ENCODE measurements at places on chromosomes 16 and 17.

DNA sequence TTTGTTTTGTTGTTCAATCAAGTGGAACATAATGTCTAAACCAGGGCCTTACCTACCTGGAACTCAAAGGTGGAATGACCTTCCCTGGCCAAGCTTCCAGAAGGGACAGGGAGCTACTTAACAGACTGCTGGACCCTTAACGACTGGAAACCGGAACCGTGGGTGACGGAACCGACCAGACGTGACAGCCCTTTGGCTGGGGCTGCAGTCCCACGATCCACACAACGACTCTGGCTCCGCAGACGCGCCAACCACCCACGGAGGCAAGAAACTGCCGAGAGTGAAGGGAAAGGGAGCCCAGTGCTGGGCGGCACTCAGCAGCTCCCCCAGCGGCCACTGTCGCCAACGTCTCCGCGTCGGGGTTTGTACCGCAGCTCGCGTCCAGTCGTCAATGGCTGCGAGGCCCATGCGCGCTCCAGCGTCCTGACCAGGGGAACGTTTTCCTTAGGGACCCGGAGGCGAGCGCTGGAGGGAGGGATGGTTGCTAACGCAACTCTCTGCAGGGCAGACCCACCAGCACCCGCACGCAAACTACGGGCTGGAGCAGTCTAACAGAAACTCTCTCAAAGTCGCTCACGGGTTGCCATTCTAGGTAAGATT, 5.5 kb upstream of the KIF22 start:
- peak; percentile 95 for DNase-seq

DNA sequence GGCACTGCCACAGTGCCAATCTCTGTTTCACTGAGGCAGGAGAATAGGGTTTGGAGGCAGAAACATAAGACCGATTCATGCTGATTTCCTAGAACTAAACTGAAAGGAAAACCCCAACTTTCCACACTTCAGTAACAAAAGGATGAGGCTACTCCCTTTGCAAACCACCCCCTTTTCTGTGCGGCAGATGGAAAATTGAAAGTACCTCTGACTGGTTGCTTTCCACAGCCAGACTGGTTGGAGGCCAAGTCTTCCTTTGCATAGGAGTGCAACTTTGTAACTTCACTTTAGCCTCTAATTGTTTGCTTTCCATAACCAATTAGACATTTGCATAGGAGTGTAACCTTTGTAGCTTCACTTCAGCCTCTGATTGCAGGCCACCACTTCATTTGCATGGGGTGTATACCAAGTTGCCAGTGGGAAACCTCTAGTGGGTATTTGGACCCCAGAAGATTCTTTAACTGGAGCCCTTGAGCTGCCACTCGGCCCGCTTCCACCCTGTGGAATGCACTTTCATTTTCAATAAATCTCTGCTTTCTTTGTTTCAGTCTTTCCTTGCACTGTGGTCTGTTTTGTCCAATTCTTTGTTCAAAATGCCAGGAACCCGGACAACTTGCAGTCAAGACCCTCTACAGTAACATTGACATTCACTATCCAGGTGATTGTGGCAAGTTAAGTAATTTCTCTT, 252.0 kb downstream of the UTP18 start:
- no peak for DNase-seq

DNA sequence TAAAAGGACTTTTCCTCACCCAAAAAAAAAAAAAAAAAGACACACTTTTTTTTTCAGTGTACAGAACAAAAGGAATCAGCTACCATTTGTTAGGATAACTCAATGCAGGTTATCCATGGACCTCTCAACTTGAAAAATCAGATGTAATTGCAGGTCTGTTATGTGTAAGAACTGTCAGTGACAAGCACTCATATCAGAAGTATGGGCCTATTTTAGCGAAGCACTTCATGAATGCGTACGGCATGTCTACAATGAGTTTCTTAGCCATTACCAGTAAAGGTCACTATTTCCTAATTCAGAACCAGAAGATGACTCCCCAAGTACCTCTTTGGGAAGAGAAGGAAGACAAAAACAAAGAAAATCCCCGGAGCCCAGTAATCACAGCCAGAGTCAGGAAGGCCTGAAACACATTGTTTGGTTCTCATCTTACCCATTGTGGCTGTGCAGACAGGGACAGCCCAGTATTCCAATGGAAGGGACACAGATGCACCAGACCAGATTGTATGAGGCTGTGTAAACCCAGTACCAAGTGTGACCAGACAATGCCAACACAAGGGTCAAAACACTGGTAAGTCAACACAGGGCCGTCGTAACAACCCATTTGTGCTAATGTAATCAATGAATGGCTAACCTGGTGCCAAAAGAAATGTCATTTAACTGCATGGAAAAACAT, 188.0 kb downstream of the PMP22 start:
- no peak for DNase-seq

DNA sequence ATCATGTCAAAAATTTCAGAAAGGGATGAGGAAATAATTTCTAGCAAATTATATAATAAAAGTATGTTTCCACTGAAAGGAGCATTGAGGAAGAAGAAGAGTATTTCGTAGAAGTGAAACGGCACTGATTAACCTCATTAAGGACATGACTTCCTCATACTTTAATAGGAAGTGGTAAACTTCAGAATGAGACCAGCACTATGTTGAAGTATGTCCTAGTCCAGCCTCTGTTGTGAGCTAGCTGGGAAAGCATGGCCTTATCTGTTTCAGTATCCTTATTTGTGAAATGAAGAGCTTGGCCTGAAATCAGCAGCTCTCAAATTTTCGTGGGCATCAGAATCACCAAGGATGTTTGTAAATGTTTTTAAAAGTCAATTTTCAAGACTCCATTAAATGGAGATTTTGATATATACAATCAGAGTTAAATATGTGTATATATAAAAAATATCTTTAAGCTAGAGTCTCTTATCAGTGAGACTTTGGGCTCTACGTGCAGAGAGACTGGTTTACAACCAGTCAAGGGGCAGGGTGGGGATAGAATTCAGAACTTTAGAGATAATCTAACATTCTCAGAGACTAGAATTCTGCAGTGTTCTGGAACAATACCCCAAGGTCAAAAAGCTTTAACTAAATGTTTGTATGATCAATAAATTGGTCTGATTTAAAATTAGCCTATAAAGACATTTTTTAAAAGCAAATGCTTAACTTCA, 365.4 kb downstream of the CDH13 start:
- DNase-seq: no peak

DNA sequence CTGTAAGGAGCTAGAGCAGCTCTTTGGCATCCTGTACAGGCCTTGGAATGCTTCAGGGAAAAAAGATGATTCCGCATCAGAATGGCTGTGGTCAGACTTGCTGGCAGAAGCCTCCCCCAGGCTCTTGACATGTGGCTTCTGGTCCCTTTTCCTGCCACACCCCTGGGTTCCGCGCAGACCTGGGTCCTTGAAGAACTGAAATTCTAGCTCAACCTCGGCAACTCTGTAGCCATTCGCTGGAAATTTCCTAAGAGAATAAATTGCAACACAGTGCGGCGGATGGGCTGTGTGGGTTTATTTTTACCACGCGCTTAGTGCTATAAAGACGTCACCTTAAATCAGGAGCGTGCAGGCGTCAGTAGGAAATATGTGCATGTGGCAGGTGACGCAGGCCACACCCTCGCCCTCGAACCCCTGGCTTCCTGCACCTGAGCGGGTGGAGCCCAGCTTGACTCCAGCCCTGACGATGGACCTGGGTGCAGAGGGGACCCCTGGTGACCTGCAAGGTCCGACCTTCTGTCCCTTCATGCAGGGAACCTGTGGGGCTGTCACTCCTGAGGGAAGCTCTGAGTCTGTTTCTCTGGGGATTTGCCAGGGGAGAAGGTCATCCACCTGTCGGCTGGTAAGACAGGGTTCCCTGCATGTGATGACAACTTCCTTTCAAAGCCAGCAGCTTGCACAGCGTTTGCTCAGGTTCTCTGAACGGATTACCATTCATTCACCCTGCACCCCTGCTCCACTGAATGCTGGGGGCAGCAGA, 46.3 kb downstream of the METRNL start:
- DNase-seq: peak; percentile 82

GRCh38 chr16:84253173-84253572, 13.4 kb upstream of the KCNG4 start:
- no peak for DNase-seq

DNA sequence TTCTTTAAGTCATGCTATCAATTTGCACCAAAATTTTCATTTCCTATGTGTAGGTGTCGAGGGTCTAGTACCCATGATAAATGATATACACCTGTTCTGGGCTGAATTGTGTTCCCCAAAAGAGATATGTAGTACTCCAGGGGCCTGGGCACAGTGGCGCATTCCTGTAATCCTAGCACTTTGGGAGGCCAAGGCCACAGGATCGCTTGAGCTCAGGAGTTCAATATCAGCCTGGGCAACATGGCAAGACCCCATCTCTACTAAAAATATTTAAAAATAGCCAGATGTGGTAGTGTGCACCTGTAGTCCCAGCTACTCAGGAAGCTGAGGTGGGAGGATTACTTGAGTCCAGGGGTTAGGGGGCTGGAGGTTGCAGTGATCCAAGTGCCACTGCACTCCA, 23.5 kb upstream of the KANSL1 start:
- DNase-seq: no peak

DNA sequence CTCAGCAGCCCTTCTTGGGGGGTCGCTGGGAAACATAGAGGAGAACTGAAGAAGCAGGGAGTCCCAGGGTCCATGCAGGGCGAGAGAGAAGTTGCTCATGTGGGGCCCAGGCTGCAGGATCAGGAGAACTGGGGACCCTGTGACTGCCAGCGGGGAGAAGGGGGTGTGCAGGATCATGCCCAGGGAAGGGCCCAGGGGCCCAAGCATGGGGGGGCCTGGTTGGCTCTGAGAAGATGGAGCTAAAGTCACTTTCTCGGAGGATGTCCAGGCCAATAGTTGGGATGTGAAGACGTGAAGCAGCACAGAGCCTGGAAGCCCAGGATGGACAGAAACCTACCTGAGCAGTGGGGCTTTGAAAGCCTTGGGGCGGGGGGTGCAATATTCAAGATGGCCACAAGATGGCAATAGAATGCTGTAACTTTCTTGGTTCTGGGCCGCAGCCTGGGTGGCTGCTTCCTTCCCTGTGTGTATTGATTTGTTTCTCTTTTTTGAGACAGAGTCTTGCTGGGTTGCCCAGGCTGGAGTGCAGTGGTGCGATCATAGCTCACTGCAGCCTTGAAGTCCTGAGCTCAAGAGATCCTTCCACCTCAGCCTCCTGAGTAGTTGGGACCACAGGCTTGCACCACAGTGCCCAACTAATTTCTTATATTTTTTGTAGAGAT, 3.4 kb downstream of the STH start:
- DNase-seq: peak; percentile 94

Data from lower leg skin (tissue), 4 donors.